ENCODE measurements at places on chromosomes 7 and 10. TPM values are rescaled to one million over a fixed set of nuclear protein-coding genes. Genes with fewer than 3 reads are reported as not detected.

DNA sequence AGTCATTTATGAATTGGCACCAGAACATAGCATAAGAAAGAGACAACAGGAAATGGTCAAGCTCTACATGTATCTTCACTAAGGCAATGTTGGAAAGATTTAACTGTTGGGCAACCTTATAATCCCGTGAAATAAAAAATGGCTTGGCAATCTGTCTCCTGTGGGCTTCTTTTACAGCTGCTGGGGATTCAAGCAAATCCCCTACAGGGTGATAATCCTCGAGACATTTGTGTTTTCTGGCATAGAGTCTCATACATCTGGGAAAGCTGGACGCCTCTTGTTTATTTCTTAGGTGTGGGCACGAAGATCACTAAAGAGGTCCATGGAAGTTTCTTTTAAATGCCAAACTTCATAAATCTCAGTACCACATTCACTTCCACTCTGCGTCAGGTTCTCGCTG is 82.2 kb upstream of the GPR141 start:
- no peak for DNase-seq

GRCh38 chr7:115273139-115273772 is 351.4 kb downstream of the MDFIC start:
- no peak for DNase-seq

- no peak for DNase-seq
Observed at GRCh38 chr10:23088609-23089008, 6.8 kb upstream of the MSRB2 start.

GRCh38 chr10:944034-944831 is 12.7 kb upstream of the LARP4B start:
- DNase-seq, result no peak

DNA sequence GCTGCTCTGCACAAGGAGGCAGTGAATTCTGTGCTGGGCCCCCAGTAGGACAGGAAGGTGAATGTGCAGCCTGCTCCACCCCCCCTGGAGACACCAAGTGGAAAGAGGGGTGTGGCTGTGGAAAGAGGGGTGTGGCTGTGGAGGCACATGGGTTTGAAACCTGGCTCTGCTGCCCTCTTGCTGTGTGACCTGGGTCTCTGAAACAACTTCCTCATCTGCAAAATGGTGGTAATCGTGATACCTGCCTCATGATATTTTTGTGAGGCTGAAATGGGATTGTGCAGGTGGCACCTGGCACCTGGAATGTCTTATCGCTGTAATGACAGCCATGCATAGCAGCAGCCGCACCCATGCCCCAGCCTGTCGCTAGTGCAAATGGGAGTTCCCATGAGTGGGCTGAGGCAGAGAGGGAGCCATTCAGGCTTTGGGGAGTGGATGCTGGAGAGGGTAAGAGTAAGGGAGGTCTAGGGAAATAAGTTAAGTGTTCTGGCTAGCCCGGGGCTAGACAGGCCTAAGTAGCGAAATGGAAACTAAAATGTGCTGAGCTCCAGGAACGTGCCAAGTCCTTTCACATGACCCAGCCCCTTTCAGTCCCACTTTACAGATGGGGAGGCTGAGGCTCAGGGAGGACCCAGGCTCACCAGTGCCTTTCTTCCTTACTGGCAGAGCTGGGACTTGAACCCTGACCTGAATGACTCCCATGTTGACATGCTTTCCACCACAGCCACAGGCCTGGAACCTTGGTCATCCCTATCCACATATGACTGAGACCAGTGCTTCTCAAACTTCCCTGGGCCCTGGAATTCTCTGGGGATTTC is 35.0 kb downstream of the C10orf105 start:
- DNase-seq, result no peak

Gene MRLN
- total RNA-seq, result not detected

Gene PLCE1
- total RNA-seq, result 4.9 TPM

Gene RBP4
- total RNA-seq, result 9.0 TPM
